ENCODE measurements at places on chromosomes 6 and 20. TPM values are rescaled to one million over a fixed set of nuclear protein-coding genes. Genes with fewer than 3 reads are reported as not detected.

Gene SLCO4A1
- total RNA-seq: 48.8 TPM

Gene CLPSL1
- not detected for total RNA-seq

Gene MICB
- total RNA-seq: 11.1 TPM

Gene SCUBE3
- total RNA-seq: not detected

Gene JPH2
- total RNA-seq: 1.0 TPM

Gene MACROD2
- 1.0 TPM for total RNA-seq

Gene PNPLA1
- total RNA-seq: 0.26 TPM

Gene TCP11
- total RNA-seq: not detected

Gene NOX3
- not detected for total RNA-seq
